AG04450 (cell line): ENCODE measurements at places on chromosomes 1 and 21. TPM values are rescaled to one million over a fixed set of nuclear protein-coding genes. Genes with fewer than 3 reads are reported as not detected.
A peak's percentile ranks its signal among the peaks of the same experiment; 100 is the strongest.

Gene GPR161
- polyA plus RNA-seq: 14.1 and 19.4 TPM in 2 replicates

GRCh38 chr1:47325528-47325927 is 8.1 kb upstream of the CMPK1 start:
- DNase-seq: no peak

DNA sequence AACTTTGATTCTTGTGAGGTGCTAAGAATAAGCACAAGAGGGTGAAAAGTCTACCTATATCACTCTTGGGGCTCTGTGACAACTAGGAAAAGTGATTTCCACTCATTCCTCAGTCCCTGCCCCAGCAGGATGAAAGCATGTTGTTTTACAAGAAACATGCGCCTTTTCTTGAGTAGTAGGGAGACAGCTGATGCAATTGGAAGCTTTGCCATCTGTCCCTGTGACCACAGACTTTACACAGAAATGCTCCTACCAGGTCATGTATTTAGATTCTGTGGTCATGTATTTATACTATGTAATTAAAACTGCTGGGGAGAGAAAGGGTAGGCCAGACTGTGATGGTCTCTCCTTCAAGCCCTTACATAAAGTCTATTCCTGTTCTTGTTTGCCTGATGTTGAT is 445.5 kb downstream of the PTPRC start:
- peak; percentile 85 for DNase-seq

Gene SEC16B
- polyA plus RNA-seq: 4.0 and 4.3 TPM in 2 replicates

Gene PODN
- polyA plus RNA-seq: 11.8 and 17.6 TPM in 2 replicates

GRCh38 chr1:51506537-51506936 is 12.5 kb downstream of the EPS15 start:
- peak; percentile 46 for DNase-seq

DNA sequence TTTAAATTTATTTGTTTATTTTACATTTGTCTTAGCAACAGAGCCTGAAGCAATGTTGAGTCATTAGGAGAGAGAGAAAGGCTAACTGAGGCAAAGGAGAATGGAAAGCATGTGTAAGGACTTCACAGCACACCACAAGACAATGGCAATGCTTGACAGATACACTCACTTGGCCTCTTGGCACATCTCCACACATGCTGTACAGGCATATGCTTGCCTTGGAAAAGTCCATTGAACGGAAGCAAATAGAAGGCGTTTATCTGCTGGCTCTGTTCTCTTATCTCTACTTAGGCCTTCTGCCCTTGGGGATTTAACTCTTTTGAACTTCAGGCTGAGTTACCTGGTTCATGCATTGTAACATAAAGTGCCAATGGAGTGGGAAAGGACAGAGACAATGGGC is 262.2 kb upstream of the POU3F1 start:
- no peak for DNase-seq

GRCh38 chr1:245197121-245197520 is 42.3 kb downstream of the KIF26B start:
- no peak for DNase-seq

Gene KIRREL1
- polyA plus RNA-seq: 42.3 and 53.7 TPM in 2 replicates

DNA sequence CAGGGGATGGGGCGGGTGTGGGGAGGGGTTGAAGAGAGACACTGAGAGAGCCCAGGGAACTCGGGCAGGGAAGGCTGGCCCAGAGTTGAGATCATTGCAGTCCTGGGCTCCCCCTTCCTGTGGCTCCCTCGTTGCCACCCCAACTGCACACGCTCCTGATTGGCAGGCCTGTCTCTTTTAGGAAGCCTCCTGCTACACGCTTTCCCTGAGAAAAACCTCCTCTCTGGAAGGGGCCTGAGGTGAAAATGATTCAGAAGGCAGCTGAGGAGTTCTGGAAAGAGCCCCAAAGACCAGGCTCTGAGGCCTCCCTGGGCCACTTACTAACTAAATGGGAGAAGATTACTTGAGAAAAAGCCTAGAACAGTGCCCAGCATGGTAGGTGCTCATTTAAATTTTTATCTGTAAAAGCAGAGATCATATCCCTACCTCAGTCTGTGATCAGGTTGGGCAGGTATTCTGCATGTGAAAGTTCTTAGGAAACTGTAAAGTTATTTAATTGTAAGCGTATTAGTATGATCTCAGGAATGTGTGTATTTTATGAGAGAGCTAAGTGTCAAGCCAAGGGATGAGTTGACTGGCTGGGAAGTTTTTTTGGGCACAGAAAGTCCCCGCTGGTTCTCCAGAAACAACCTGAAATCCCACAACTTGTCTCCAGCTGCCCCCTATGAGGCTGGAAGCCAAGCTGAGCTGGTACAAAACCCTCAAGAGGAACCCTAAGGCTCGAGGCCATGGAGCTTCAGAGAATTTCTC is 65.2 kb upstream of the EPS8L3 start:
- no peak for DNase-seq

- DNase-seq: no peak
These were observed 1.7 kb upstream of the CLDN14 start for GRCh38 chr21:36481639-36482038.

Gene GMEB1
- 6.2 and 6.5 TPM in 2 replicates for polyA plus RNA-seq

GRCh38 chr1:67747671-67748546 is 62.9 kb downstream of the GADD45A start:
- DNase-seq: no peak

Gene HORMAD1
- not detected in 2 replicates for polyA plus RNA-seq
